ENCODE measurements at places on chromosomes 13 and 19. TPM values are rescaled to one million over a fixed set of nuclear protein-coding genes. Genes with fewer than 3 reads are reported as not detected.

The APOC4 gene
- total RNA-seq: not detected

The PSG2 gene
- total RNA-seq: not detected

The NCCRP1 gene
- not detected for total RNA-seq

The TNFAIP8L1 gene
- total RNA-seq: 2.2 TPM

The CYP2A6 gene
- total RNA-seq: not detected

The TMED1 gene
- 37.5 TPM for total RNA-seq

The UBE2L5 gene
- not detected for total RNA-seq

The PHLDB3 gene
- total RNA-seq: 10.9 TPM

The PDE4C gene
- 0.29 TPM for total RNA-seq

The HIPK4 gene
- 0.14 TPM for total RNA-seq

The PRKCG gene
- not detected for total RNA-seq

The DIAPH3 gene
- total RNA-seq: 5.3 TPM
